GM12891 (cell line): ENCODE measurements at places on chromosomes 1 and 21.

DNA sequence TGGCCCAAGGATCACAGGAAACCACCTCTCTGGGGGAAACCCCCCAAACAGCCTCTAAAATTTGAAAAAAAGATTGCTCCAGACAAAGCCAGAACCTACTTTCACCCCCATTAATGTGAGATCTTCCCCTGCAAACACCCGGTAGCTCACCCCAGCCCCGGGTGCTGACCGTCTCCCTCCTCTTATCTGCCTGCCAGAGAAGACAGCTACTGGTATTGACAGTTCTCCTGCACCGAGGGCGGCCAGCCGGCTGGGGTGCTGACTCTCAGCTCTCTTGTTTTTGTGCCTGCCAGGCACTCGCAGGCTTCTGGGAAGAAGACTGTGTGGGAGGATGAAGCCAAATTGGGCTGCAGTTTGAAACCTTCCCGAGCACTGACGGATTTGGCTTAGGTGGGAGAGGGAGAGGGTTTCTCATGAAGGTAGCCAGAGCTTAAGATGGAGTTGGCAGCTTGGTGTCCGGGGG, 48.2 kb downstream of the RASSF5 start:
- DNase-seq, result no peak

- no peak for DNase-seq
Measured at GRCh38 chr1:41611068-41611931, 126.8 kb upstream of the EDN2 start.

DNA sequence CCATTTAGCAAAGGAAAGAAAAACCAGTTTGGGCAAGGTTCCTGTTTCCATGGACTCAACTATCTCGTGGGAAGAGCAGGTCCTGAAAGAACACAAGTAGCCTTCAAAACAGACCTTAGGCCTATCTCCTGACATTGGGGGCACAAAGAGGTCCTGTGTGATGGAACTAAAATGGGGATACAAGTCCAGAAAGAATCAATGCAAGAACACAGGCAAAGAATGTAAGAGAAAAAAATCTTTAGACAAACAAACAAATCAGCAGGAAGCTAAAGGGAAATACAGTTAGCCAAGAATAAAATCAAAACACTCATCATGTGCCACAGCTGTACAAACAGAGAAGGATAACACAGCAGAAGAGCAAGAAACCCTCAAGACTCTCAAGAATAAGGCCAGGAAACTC, 28.2 kb downstream of the SLC30A10 start:
- no peak for DNase-seq

DNA sequence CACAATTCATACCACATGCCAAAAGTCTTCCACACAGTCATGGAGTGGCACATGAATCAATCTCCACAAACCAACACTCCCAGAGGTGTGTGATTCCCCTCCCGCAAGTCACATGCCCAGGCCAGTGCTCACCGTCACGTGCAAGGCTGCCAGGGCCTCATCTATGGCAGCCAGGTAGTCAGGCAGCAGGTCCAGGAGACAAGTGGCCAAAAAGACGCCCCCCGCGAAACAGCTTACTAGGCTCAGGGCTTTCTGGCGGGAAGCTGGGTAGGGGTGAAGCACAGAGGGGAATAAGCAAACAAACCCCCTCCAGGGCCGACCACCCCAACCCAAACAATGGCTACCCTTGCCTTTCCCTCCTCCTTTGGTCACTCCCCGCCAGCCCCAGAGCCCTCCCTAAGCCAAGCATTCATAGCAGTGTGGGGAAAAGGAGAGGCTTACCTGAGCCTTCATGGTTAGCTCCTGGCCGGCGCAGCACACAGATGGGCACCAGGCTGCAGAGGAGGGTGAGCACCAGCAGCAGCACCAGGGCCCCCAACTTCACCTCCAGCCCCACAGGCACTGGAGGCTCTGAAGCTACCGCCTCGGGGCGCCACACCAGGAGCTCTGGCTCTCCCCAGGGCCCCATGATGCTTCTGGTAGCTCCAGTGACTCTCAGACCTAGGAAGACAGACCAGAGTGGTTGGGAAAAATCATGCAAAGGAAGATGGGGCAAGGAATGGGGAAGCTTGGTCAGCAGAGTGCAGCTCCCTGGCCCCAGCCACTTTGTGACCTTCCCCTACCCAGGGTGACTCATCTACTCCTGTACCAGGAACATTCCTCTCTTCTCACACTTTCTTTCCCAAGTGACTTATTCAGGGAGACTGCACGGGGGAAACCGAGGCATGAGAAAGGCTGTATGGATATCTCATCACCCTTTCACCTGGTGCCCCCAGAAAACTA, 978 bp downstream of the SLC39A1 start:
- DNase-seq, result no peak

DNA sequence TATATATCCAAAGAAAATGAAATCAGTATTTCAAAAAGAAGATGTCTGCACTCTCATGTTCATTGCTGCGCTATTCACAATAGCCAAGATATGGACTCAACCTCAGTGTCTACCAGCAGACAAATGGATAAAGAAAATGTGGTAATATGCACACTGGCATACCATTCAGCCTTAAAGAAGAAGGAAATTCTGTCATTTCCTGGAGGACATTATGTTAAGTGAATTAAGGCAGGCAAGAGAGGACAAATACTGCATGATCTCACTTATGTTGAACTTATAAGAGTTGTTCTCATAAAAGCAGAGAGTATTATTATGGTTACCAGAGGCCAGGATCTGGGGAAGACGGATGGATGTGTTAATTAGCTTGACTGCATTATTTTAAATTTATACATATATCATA, 115.9 kb downstream of the NEGR1 start:
- DNase-seq, result no peak

GRCh38 chr21:31538816-31539215, 120.7 kb upstream of the SOD1 start:
- DNase-seq, result no peak

- no peak for DNase-seq
Measured at GRCh38 chr1:45545019-45545493, 5.6 kb upstream of the AKR1A1 start.

- no peak for DNase-seq
Measured at GRCh38 chr1:14887764-14888350, 265.7 kb upstream of the TMEM51 start.

- DNase-seq, result no peak
Measured at GRCh38 chr1:180042988-180043622, 88.5 kb downstream of the CEP350 start.

DNA sequence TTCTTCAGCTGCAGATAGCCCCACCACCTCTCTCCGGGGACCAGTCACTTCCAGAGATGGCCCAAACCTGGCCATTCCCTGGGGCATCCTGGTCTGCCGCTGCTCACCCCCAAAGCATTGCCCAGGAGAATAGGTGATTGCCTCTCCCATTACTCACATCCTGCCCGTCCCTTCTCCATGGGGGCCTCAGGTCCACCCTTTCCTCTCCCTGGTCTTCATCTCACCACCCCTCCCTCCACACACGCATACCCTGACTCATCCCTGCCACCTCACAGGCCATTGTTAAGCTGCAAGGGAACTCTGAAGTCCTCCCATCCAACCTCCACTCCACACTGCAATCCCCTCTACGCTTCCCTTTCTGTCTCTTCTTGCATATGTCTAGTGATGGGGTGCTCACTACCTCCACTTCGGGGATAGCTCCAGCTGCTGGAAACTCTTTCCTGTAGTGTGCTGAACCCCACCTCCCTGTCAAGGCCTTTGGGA, at the start of gene PLEKHG5:
Gene PLEKHG5 (minus strand): TSS at position 188 of the 483 bp plus-strand sequence. CDS start 14,096 bp downstream, outside the sequence.
- no peak for DNase-seq

DNA sequence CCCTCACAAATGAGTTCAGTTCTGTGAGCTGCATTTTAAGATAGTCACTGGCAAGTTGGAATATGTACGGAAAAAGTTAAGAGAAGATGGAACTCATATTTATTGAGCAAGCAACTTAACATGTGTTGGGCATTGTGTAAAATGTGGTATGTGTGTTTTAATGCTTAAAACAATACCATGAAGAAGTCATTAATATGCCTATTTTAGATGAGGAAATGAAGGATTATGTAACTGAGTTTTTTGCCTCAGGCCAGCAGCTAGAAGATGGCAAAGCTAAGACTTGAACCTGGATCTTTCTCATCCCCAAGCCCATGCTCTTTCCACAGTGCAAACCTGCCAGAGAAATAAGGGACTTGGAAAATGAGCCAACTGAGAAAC, 48.9 kb downstream of the SPATA46 start:
- no peak for DNase-seq

GRCh38 chr1:4709641-4710040, 55.2 kb downstream of the AJAP1 start:
- no peak for DNase-seq

GRCh38 chr21:16742131-16742641, 770.7 kb upstream of the CXADR start:
- no peak for DNase-seq

GRCh38 chr1:113818578-113818977, 6.3 kb upstream of the RSBN1 start:
- no peak for DNase-seq

DNA sequence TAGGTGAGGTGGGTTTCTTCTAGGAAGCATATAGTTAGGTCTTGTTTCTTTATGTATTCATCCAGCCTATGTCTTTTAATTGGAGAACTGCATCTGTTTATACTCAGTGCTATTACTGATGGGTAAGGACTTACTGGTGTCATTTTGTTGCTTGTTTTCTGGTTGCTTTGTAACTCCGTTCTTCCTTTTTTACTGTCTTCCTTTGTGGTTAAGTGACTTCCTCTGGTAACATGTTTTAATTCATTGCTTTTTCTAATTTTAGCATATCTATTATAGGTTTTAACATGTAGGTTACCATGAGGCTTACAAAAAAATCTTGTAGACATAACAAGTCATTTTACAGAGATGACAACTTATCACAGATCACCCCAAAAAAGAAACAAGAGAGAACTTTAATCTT, 160.8 kb downstream of the VAV3 start:
- no peak for DNase-seq

DNA sequence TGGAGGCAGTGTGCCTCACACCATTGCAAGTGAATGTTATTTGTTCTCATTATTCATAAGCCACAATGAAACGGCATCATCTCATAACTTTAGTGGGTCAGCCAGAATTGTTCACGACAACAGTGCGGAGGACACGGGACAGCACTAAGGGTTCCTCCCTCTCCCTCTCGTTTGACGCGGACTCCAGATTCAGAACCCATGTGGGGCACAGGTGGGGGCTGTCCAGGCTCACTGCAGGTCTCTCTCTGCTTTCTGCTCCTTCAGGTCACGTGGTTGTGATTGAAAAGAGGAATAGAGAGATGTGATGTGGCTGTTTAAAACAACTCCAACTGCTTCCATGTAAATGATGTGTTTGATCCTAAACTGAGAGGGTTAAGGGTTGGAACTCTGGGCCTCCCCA, 13.5 kb downstream of the RUNX1 start:
- DNase-seq, result no peak

DNA sequence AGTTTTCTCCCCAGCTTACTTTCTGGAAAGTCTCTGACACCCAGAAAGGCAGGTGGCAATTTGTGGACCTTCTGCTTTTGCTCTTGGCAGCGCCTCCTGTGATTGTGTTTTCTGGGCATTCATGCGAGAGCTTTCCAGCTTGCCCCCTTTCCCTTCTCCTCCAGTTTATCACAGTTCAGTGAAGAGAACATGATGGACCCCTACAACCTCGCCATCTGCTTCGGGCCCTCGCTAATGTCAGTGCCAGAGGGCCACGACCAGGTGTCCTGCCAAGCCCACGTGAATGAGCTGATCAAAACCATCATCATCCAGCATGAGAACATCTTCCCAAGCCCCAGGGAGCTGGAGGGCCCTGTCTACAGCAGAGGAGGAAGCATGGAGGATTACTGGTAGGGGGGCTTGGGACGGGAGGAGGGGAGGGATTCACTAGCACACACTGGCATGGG, 24.3 kb upstream of the IKBKE start:
- no peak for DNase-seq

DNA sequence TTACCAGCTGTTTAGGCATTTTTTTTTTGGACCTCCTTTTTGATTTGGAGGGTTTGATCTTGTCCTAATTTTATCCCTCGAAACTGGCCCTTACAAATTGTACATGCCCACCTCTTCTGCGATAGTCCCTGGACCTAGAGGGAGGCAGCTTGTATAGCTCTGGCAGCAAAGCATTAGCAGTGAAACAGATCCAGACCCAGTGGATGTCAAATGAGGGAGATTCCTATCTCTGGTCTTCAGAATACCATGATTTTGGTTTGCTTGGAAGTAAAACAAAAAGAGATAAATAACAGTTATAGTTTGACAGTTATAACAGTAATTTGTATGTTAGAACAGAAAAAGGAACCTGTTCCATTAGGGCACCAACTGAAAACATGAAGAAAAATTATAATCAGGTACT, 123.6 kb downstream of the MIS18A start:
- DNase-seq, result no peak

DNA sequence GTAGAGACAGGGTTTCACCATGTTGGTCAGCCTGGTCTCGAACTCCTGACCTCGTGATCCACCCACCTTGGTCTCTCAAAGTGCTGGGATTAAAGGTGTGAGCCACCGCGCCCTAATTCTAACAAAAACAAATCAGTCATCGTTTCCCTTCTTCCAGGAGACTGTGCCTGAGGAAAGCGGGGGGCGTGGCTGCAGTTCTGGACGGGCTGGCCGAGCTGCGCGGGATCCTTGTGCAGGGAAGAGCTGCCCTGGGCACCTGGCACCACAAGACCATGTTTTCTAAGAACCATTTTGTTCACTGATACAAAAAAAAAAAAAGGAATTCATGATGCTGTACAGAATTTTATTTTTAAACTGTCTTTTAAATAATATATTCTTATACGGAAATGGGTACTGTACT, 104.2 kb downstream of the WDR4 start:
- no peak for DNase-seq

DNA sequence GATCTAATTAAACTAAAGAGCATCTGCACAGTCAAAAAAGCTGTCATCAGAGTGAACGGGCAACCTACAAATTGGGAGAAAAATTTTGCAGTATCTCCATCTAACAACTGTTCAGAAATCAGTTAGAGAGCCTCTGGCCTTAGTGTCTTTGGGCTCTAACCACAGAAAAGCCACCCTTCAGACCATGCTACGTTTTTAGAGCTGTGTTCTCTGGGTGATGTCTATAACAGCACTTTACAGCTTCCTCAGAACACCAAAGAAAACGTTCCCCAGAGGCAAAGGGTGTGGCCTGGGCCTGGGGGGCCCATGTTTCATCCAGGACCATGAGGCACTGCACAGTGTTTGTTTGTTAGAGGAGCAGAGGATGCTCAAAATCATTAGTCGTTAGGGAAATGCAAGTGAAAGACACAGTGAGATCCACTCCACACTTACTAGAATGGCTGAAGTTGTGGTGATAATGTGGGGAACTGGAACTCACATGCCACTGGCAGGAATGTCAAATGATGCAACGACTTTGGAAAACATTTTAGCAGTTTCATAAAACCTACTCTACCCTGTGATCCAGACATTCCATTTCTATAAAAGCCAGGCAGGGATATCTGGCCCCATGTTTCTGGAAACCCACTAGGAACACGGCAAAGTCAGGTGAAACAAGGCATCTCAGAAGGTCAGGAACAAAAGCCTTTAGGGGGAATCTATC, 250.4 kb upstream of the HOOK1 start:
- no peak for DNase-seq

- DNase-seq, result peak; percentile 41
Measured at GRCh38 chr1:145871994-145872924, 13.4 kb upstream of the PIAS3 start.
